ENCODE measurements at places on chromosomes 5 and 9. TPM values are rescaled to one million over a fixed set of nuclear protein-coding genes. Genes with fewer than 3 reads are reported as not detected.

GRCh38 chr5:134148986-134149539 lies 27.7 kb downstream of the SKP1 start:
- peak overlapping the region; percentile 37 for H3K27ac ChIP-seq
- H3K36me3 ChIP-seq: peaks cover 84% of the 10 kb centered on the region
- DNase-seq: no peak
- H3K4me1 ChIP-seq: peaks cover 58% of the 10 kb centered on the region
- H3K4me3 ChIP-seq: no peak overlapping the region

DNA sequence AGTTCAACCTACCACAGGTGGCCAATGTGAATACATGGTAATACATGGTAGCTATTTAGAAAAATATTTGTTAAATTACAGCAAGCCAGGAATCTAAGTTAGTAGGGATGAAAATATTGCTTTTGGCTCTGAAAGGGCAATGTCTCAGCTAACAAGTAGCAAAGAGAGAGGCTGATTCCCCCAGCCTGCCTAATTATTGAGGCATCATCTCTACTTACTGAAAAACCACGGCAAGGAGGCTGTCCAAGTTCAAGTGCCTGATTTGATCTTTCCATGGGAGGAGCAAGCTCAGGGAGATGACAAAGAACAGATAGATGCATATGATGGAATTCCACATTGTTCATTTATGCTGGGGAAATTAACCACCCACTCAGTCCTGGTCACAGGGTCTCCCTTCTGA lies 28.7 kb upstream of the UBTD2 start:
- no peaks in the 10 kb centered on the region for H3K36me3 ChIP-seq
- no peak overlapping the region for H3K4me3 ChIP-seq
- H3K4me1 ChIP-seq: no peaks in the 10 kb centered on the region
- DNase-seq: no peak
- no peaks in the 10 kb centered on the region for H3K27me3 ChIP-seq
- H3K27ac ChIP-seq: no peak overlapping the region

GRCh38 chr5:17732351-17732923 lies 98.2 kb downstream of the TAF11L14 start:
- no peak overlapping the region for H3K4me3 ChIP-seq
- DNase-seq: no peak
- no peaks in the 10 kb centered on the region for H3K27me3 ChIP-seq
- H3K4me1 ChIP-seq: no peaks in the 10 kb centered on the region
- H3K27ac ChIP-seq: no peak overlapping the region

GRCh38 chr5:146042628-146043279 lies 62.6 kb downstream of the PLAC8L1 start:
- no peak for DNase-seq
- H3K4me3 ChIP-seq: no peak overlapping the region
- H3K4me1 ChIP-seq: no peaks in the 10 kb centered on the region
- peaks cover 2% of the 10 kb centered on the region for H3K27me3 ChIP-seq
- H3K36me3 ChIP-seq: no peaks in the 10 kb centered on the region
- H3K27ac ChIP-seq: no peak overlapping the region

GRCh38 chr5:34011536-34011935 lies 3.7 kb upstream of the AMACR start:
- DNase-seq: no peak
- H3K36me3 ChIP-seq: no peaks in the 10 kb centered on the region
- H3K4me1 ChIP-seq: peaks cover 9% of the 10 kb centered on the region
- H3K27me3 ChIP-seq: no peaks in the 10 kb centered on the region

DNA sequence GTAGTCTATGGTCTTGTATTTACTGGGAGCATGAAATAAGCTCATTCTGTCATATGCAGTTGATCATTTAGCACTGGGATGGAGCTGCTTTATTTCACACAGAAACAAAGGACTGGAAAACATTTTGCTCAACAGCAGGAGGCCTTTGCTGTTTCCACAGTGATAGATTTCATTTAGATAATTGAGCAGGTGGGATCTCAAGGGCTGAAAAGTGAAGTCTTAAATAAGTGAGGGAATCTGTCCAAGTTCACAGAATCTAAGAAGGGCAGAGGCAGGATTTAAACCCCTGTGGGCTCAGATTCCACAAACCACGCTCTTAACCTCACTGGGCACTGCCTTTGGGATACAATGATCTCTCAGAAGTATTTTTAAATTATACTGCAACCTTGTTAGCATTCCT lies 47.8 kb downstream of the PRLR start:
- DNase-seq: no peak
- no peak overlapping the region for H3K27ac ChIP-seq
- no peaks in the 10 kb centered on the region for H3K4me1 ChIP-seq
- H3K36me3 ChIP-seq: no peaks in the 10 kb centered on the region

DNA sequence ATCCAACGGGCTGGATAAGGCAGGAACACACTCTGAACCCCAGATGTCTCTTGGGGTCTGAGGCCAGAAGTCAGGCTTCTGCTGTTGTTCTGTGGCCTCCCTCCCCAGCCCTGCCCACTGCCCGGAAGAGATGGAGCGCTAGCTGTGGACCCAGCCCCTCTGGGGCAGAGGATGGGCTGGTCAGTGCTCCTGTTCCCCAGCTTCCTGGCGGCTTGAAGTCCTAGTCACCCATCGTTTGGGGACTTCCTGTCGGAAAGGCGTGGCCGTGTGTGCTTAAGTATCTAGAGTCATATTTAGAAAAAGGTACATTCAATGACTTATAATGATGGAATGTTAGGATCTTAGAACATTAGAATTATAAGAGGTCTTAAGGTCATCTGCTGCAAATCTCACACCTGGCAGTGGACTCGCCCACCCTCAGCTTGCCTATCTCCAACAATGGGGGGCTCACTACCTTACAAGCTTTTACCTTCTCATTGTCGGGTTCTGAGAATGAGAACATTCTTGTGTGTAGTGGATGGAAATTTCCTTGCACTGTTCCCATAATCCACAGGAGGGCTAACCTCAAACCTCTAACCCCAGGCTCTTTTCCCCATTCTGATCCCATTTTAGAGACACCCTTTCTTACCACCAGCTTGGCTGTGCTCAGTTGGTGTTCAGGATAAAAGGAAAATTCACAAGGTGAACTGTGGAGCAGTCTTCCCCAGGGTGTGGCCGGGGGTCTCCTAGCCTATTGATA lies 13.4 kb upstream of the AIF1L start:
- DNase-seq: no peak
- no peaks in the 10 kb centered on the region for H3K27me3 ChIP-seq
- H3K36me3 ChIP-seq: no peaks in the 10 kb centered on the region
- H3K4me1 ChIP-seq: no peaks in the 10 kb centered on the region

- H3K27ac ChIP-seq: no peak overlapping the region
- H3K4me3 ChIP-seq: no peak overlapping the region
- no peaks in the 10 kb centered on the region for H3K27me3 ChIP-seq
- H3K4me1 ChIP-seq: no peaks in the 10 kb centered on the region
- no peak for DNase-seq
- no peaks in the 10 kb centered on the region for H3K36me3 ChIP-seq
Measured at GRCh38 chr5:112349371-112349770, 69.7 kb downstream of the EPB41L4A start.

DNA sequence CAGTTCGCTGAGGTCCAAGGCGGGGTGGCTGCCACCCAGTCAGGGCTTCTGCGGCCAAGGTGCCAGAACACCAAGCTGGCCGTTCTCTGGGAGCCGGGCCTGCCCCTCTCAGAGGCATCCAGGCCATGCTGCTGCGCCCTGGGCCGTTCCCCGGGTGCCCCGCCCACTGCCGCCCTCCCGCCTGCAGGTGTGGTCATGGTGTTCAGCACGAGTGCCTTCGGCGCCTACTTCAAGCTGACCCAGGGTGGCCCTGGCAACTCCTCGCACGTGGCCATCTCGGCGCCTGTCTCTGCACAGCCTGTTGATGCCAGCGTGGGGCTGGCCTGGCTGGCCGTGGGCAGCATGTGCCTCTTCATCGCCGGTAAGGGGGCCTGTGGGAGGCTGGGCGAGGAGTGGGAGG lies 7.7 kb downstream of the SLC2A8 start:
- H3K4me1 ChIP-seq: no peaks in the 10 kb centered on the region
- no peak overlapping the region for H3K4me3 ChIP-seq
- peaks cover 47% of the 10 kb centered on the region for H3K27me3 ChIP-seq

DNA sequence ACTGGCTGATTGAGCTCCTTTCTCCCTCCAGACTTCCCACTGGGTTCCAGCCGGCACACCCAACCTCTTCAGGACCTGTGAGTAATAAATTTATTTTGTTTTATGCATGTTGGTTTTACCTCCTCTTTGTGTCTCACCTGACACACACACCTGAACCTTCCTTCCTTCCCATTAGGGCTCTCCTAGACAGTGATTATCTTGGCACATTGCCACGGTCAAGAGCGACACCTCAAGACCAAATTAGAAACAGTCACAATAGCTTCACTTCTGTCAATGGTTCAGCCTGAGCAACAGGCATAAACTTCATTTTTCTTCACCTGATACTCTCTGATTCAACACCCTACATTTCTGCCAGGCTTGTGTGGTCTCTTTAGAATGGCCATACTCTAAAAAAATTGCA lies 296.3 kb upstream of the SMARCA2 start:
- no peak overlapping the region for H3K27ac ChIP-seq
- H3K4me3 ChIP-seq: no peak overlapping the region
- no peaks in the 10 kb centered on the region for H3K36me3 ChIP-seq
- H3K27me3 ChIP-seq: peaks cover 4% of the 10 kb centered on the region
- DNase-seq: no peak

DNA sequence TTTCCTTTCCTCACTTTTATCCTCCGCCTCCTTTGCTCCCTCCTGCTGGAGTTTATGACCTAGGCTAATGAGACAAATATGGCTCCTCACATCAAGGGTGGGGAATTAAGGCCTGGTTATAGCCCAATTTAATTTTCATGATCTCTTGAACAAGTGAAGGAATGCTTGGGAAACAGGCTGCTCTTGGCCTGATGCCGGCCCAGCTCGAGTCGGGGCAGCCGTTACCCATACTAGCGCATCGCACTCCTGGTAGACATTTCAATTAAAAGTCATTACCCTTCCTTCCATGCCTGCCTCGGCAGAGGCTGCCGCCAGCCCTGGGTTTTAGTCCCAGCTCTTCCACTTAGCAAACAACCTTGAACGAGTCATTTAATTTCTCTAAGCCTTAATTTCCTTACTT lies 425.7 kb downstream of the TMEM38B start:
- no peaks in the 10 kb centered on the region for H3K27me3 ChIP-seq
- H3K4me3 ChIP-seq: no peak overlapping the region

Gene PCDHA1
- not detected for total RNA-seq

Gene HAVCR2
- total RNA-seq: 1.8 TPM

Gene JAKMIP2
- 0.74 TPM for total RNA-seq

Gene SHISAL2B
- total RNA-seq: not detected

Gene CRHBP
- total RNA-seq: not detected

Gene PLEKHG4B
- total RNA-seq: 0.17 TPM

Gene PIP5K1B
- total RNA-seq: not detected

All from CD4-positive, alpha-beta T cell (primary cell).